ENCODE measurements at places on chromosomes 3 and 15.

DNA sequence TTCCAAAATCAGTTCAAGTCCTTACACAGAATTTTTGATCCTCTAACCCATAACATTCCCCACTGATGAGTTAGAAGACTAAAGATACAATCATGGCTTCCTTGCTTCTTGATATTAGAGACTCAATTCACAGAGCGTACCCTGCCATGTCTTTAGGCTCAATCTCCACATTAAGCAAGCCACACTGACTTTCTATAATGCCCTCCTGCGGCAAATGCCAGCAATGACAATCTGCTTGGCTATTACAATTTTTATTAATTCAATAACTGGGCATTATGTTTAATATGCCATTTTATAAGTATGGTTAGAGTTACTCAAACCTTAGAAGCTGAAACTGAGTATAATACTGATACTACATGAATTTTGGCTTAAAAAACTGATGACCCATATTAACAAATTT, 479.7 kb upstream of the NR2F2 start:
- DNase-seq = no peak

GRCh38 chr3:172084871-172085556, 45.6 kb downstream of the FNDC3B start:
- no peak for DNase-seq

DNA sequence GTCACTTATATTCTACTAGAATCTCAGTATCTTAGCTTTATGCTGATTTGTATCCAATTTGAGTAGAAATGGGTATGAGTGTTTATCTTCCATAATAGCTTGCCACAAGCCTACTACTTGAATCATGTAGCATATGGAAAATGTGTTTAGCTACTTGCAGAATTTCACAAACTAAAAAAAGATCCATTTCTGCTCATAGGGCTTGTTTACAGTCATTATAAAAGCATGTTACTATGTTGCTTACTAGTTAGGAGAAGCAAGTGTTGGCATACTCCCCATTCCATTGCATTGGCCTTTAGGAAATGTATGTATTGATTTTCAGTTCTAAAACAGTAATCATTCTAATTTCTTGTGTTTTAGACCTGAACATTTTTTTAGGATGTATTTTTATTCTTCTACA, 939.2 kb downstream of the NAALADL2 start:
- DNase-seq = no peak

GRCh38 chr3:194178669-194179068, 42.7 kb downstream of the HES1 start:
- DNase-seq = no peak
